AG09319 (cell line): ENCODE measurements at places on chromosomes 1 and 21.

DNA sequence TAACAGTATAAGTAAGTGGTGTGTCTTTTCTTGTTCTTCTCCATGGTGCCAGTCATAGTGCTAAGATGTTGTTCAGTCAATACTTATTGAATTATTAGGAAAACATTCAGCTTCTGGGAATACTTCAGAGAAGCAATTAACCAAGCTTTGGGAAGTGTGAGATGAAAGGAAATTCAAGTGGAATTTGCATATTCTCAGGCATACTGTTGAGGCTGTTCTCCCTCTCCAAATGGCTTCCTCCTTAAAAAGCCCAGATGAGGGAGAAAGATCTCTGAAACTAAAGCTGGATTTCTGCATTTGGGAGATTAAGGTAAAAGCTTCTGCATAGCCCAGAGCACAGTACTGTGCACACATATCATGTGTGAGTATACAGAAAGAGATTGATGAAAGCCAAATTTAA, 73.4 kb downstream of the MACF1 start:
- DNase-seq = no peak

DNA sequence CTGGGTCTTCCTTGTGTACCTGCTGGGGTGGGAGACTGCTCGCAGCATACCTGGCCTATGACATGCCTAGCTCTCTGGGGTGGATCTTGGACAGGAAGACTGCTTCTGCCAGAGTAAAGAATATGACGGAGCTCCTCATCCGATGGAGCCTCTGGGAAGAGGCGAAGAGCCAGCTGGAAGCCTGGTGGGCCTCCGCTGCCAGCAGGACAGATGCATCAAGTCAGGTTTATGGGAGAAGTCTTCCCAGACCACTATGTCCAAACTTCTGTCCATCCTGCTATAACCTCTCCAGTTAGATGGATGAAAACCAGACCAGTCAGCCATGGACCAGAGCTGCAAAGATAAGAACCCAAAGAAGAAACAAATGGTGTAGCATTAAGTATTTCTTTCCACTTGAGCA, 27.7 kb upstream of the NGF start:
- DNase-seq = no peak

DNA sequence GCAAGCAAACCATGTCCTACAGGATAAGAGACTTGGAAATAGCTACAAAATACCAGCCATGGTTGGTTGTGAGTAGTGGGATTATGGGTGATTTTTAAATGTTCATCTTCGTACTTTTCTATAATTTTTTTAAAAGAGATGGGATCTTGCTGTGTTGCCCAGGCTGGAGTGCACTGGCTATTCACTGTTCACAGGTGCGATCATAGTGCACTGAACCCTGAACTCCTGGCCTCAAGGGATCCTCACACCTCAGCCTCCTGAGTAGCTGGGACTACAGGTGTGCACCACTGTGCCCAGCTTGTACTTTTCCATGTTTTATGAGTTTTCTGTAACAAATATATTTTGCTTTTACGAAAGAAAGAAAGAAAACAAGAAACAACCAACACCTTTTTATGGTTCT, 224.2 kb downstream of the FOXD2 start:
- no peak for DNase-seq

DNA sequence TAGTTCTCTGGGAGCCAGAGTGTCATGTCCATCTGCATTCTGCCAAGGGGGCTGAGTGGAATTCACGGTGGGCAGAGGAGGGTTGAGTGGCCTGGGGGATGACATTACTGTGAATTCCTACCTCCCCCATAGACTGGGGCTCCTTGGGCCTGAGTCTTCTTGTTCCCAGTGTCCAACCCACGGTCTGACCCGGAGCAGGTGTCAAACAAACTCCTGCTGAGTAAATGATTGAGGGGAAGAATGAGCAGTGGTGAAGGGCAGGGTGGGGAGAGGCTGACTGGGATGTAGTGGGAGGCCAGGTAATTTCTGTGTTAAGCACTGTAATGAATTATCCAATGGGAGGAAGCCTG, 597.6 kb downstream of the MATN1 start:
- no peak for DNase-seq

GRCh38 chr1:53129891-53130597, 12.4 kb downstream of the SLC1A7 start:
- DNase-seq = no peak

DNA sequence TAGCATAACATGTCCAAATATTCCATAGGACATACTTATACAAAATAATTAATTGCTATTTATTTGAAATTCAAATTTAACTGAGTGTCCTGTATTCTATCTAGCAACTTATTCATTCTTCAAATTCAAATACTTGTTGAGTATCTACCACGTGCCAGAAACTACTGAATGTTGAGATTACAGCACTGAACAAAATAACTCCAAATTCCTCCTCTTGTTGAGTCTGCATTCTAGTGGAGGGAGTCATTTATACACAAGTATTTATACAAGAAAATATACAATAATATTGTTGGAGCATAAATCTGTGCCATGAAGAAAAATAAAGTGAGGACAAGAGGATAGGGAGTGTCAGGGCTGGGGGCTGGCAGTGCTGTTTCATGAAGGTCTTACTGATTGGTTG, 43.7 kb upstream of the CDC42BPA start:
- no peak for DNase-seq

GRCh38 chr1:77744576-77744975, 15.1 kb downstream of the USP33 start:
- no peak for DNase-seq

GRCh38 chr1:101915597-101915996, 81.1 kb downstream of the OLFM3 start:
- no peak for DNase-seq

- DNase-seq = no peak
Observed at GRCh38 chr21:31299291-31300147, 44.5 kb downstream of the TIAM1 start.

DNA sequence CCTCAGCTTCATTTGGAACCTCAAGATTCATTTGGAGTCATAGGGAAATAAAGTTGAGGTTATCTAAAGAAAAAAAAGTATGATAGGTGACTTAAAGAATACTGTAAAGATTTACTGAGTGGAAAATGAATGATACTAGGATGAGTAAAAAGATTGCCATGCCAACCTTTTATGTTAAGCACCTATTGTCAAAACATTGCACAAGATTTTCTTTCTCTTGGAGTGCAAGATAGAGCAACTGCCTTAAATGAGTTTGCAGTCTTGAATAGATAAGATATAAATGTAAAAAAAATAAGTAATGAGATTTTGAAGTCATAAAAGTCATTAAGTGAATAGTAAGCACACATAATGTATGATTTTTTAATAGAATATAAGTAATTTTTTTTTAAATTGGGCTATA, 5.1 kb upstream of the ANGPTL1 start:
- DNase-seq = no peak
